B cell (primary cell): ENCODE measurements at places on chromosomes 2 and 18. TPM values are rescaled to one million over a fixed set of nuclear protein-coding genes. Genes with fewer than 3 reads are reported as not detected.

The LIMS3 gene
- 0.20 and 0.27 TPM in 2 replicates for polyA plus RNA-seq

The EGR4 gene
- 2.6 and 2.7 TPM in 2 replicates for polyA plus RNA-seq

The UGT1A8 gene
- not detected in 2 replicates for polyA plus RNA-seq

The NPPC gene
- polyA plus RNA-seq: 0.33 TPM in 1 of 2 replicates, not detected in the other

The NAT8 gene
- polyA plus RNA-seq: not detected in 2 replicates

The COL6A3 gene
- polyA plus RNA-seq: 0.01 and 0.03 TPM in 2 replicates

The DUSP19 gene
- 0.13 and 0.40 TPM in 2 replicates for polyA plus RNA-seq

The PTGR3 gene
- 20.5 and 27.5 TPM in 2 replicates for polyA plus RNA-seq

The XIRP2 gene
- not detected in 2 replicates for polyA plus RNA-seq

The ABCG8 gene
- not detected in 2 replicates for polyA plus RNA-seq

The TNFRSF11A gene
- polyA plus RNA-seq: 0.01 and 0.06 TPM in 2 replicates

The RSAD2 gene
- 0.81 and 1.4 TPM in 2 replicates for polyA plus RNA-seq

The GPAT2 gene
- 0.99 and 11.7 TPM in 2 replicates for polyA plus RNA-seq

The ELOA2 gene
- not detected in 2 replicates for polyA plus RNA-seq

The SPHKAP gene
- polyA plus RNA-seq: not detected in 2 replicates

The MRPL19 gene
- polyA plus RNA-seq: 3.4 and 5.4 TPM in 2 replicates

The CXCR4 gene
- 1,832 and 1,901 TPM in 2 replicates for polyA plus RNA-seq

The LINC00305 gene
- polyA plus RNA-seq: not detected in 2 replicates

The LRRC30 gene
- not detected in 2 replicates for polyA plus RNA-seq

The NCOA1 gene
- polyA plus RNA-seq: 11.6 and 15.1 TPM in 2 replicates

The ARHGAP28 gene
- not detected in 2 replicates for polyA plus RNA-seq

The RPE gene
- 16.3 and 23.0 TPM in 2 replicates for polyA plus RNA-seq

The GAL3ST2 gene
- 0.10 and 0.30 TPM in 2 replicates for polyA plus RNA-seq
